ENCODE measurements at places on chromosomes 12 and 14.

DNA sequence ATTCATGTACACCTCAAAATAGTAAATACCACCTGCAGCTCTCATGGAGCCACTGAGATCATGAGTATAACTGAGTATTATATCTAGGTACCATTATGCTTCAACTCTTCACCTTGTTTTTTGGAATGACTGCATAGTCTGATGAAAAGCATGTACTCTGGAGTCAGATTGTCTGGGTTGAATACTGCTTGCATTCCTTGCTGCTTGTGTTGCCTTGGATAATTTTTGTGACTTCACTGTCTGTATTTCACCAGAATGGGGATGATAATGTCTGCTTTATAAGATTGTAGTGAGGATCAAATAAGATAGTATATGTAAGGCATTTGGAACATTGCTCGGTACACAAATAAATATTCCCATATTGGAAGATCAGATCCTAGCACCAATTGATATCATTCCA is 54.2 kb downstream of the SUSD6 start:
- DNase-seq, result no peak
- no peaks in the 10 kb centered on the region for H3K27me3 ChIP-seq
- H3K4me1 ChIP-seq, result peaks cover 70% of the 10 kb centered on the region
- H3K36me3 ChIP-seq, result peaks cover 77% of the 10 kb centered on the region
- H3K4me3 ChIP-seq, result no peak overlapping the region

- H3K4me1 ChIP-seq, result no peaks in the 10 kb centered on the region
- DNase-seq, result no peak
- H3K36me3 ChIP-seq, result no peaks in the 10 kb centered on the region
These were observed 334.0 kb upstream of the FLRT2 start for GRCh38 chr14:85195872-85196477.

DNA sequence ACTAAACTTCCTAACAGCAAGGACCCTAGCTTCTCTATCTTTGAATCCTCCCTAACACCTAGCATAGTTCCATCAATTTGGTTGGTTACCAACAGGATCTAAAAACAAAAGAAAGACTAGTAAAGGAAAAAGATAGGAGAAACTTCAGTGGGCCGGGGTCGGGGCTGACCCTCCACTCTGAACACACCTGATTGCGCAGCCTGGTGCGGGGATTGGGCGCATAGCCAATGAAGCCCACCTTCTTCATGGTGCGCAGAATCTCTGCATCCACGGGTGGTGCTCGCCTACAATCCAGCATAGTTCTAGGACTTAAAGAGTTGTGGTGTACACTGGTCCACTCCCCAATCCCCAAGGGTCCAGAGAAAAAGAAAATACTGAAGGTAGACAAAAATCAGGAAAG is 7.7 kb downstream of the PAN2 start:
- H3K27ac ChIP-seq, result peak overlapping the region; percentile 81
- no peak overlapping the region for H3K4me3 ChIP-seq
- H3K27me3 ChIP-seq, result no peaks in the 10 kb centered on the region
- DNase-seq, result no peak

- no peak overlapping the region for H3K27ac ChIP-seq
- no peaks in the 10 kb centered on the region for H3K27me3 ChIP-seq
- H3K4me3 ChIP-seq, result no peak overlapping the region
- no peak for DNase-seq
- no peaks in the 10 kb centered on the region for H3K4me1 ChIP-seq
- no peaks in the 10 kb centered on the region for H3K36me3 ChIP-seq
These were observed 142.5 kb upstream of the OVCH1 start for GRCh38 chr12:29639893-29640495.

GRCh38 chr14:94001501-94002396 is 4.6 kb downstream of the CCDC197 start:
- H3K4me1 ChIP-seq, result peaks cover 13% of the 10 kb centered on the region
- peaks cover 80% of the 10 kb centered on the region for H3K27me3 ChIP-seq
- peak overlapping the region; percentile 38 for H3K27ac ChIP-seq
- H3K4me3 ChIP-seq, result no peak overlapping the region
- DNase-seq, result no peak

GRCh38 chr12:21940549-21941505 is at the start of gene ABCC9:
Gene ABCC9 (minus strand): TSS chr12:21941426. CDS start chr12:21936674, 4,752 bp downstream.
- no peak for DNase-seq
- peaks cover 4% of the 10 kb centered on the region for H3K4me1 ChIP-seq
- no peaks in the 10 kb centered on the region for H3K36me3 ChIP-seq

- DNase-seq, result no peak
- no peaks in the 10 kb centered on the region for H3K27me3 ChIP-seq
- no peak overlapping the region for H3K27ac ChIP-seq
- H3K36me3 ChIP-seq, result peaks cover 1% of the 10 kb centered on the region
- peaks cover 41% of the 10 kb centered on the region for H3K4me1 ChIP-seq
These were observed 2.3 kb downstream of the SPATS2 start for GRCh38 chr12:49369411-49370145.
